DMS53 (cell line): ENCODE measurements at places on chromosomes 4 and X.

DNA sequence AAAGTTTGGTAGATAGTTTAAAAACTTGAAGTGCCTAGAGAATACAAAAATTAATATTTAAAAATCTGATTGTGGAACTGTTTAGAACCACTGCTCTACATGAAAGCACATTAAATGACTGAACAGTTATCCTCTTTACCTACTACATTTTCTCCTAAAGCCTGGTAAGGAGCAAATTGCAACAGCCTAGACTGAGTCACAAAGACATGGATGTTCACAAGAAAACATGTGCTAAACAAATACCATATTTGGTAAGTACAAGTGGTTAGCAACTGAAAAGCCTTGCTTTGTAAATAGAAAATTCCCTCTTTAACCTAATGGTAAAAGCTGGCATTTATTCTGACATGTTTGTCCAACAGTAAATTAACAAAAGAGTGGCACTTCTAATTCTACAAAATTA, 203.1 kb downstream of the FBXO8 start:
- DNase-seq = peak; percentile 6

DNA sequence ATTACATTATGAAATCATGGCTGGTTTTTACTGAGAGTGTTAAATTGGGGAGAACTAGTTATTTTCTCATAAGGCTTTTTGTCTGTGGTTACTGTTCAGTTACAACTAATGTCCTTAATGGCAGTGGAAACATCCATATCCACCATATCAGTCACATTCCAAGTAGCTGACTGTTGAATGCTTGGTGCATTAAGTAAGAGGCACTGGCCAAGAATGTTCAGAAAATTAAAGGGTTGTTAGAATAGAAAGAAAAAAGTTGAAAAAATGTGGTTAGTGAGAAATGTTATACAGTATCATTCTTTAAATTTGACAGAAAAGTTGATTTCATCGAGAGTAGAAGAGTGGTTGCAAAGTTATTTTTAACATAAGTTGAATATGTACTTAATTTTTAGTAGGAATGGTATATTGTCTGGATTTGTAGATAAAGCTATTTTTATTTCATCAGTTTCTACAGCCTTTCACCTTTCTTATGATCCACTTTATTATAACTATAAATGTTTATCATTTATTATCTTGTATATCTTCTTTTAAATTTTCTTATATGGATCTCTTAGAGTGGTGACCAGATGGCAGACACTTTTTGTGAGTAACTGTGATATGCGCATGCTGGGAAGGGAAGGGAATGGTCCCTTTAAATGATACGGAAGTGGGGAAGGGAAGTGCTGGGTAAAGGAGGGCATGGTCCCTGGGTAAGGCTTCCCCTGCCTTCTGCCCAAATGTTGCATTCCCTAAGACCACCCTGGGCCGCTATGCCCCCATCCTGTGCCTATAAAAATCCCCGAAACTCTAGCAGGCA, 2407.1 kb downstream of the ARAP2 start:
- DNase-seq = no peak

GRCh38 chr4:40583850-40584439, 45.7 kb downstream of the RBM47 start:
- no peak for DNase-seq

- DNase-seq = no peak
These were observed 32.2 kb upstream of the ARMCX2 start for GRCh38 chrX:101691835-101692234.

GRCh38 chr4:179762840-179763239, 2320.6 kb upstream of the AGA start:
- DNase-seq = no peak

GRCh38 chr4:165748321-165748720, 124.7 kb upstream of the TLL1 start:
- no peak for DNase-seq

DNA sequence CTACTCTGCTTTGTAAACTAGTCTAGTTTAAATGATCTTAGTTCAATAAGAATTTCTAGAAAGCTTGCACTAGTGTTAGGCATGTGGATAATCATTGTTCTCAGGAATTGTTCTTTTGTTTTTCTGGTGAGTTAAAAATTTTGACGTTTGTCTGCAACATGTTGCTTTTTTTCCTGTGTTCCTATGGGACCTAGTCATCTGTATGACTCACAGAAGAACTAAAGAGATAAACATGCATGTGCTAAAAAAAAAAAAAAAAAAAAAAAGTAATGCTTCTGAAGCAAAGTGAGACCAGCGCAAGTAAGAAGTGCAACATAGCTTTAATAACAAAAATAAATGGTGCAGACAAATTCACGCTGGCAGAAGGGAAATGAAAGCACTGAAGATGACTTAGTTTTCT, 471.2 kb downstream of the IQCM start:
- DNase-seq = peak; percentile 24

- DNase-seq = peak; percentile 17
These were observed 244.5 kb upstream of the TLL1 start for GRCh38 chr4:165628572-165628971.

GRCh38 chr4:184383497-184384055, 90.8 kb downstream of the IRF2 start:
- DNase-seq = peak; percentile 10

DNA sequence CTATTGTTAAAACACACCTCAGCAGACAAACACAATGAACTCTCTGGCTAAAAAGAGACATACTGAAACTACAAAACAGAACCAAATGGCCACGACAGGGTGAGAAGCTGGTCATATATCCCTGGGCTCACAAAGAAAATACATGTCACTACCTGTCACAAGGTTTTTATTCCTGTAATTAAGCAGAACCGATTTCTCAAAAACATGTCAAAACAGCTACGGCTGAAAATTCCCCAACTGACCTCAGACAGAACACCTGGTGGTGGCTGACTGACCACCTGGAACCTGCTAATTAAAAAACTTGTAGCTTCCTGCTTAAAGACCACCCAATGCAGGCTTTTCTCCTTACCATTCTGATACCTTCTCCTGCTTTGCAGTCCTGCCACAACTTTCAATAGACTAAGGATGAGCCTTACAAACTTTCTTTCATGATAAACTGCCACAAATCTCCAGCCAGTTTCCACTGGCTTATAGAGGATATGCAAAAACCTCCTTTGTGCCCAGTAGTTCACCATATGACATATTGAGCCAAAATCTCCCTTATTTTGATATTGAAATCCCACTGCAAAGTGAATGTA, 571.9 kb downstream of the SPOCK3 start:
- DNase-seq = no peak

DNA sequence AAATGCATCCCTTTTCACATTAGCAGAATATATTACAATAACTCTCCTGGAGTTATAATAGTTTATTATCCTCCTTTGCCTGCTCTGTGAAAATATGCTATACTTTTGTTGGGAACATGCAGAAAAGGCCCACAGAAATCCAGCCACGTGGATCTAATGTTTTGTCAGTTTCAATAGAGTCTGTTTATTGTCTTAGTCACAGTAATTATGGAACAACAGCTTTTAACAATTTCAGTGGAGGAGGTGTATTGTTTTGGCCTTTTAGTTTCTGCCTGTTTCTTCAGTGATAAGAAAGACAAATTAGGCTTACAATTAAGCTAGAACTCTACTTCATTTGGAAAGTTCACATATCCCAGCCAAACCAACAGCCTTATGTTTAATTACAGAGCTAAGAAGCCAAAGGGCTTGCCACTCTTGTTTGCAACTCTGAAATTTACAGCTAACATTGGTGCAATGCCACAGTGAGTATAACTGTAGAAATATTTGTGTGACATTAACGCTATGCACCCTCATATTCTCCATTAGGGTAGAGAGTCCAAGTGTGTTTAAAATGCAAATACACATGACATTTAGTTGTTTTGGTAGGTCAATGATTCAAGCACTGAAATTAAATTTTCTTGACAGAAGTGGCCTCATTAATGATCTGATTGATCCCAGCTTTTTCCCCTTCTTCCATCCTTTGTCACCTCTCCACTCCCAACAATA, 175.8 kb downstream of the USP46 start:
- DNase-seq = no peak

GRCh38 chr4:26069218-26069617, 155.2 kb downstream of the SMIM20 start:
- DNase-seq = peak; percentile 51

DNA sequence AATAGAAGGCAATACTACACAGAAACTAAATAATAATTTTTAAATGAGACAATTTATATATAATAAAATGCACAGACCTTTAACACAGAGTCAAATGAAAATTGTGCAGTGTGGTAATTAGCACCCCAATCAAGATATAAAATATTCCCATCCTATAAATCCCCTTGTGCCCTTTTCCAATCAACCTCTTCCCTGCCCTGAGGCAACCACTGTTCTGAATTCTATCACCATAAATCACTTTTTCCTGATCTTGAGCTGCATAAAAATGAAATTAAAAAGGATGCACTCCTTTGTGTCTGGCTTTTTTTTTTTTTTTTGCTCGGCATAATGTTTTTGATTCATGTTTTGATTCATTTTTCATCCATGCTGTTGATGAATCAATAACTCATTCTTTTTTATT, 107.0 kb downstream of the ATP8A1 start:
- DNase-seq = no peak
